Esophagus (tissue), 2 donors: ENCODE measurements at places on chromosomes 13 and 19. TPM values are rescaled to one million over a fixed set of nuclear protein-coding genes. Genes with fewer than 3 reads are reported as not detected.

The TNFRSF19 gene
- polyA plus RNA-seq = 6.3 TPM

The WTIP gene
- 2.8 TPM for polyA plus RNA-seq

The C19orf38 gene
- polyA plus RNA-seq = 0.19 TPM

The LILRB4 gene
- 0.35 TPM for polyA plus RNA-seq

The PALM3 gene
- 0.08 TPM for polyA plus RNA-seq
